Stimulated activated CD4-positive, alpha-beta T cell treated with anti-CD3 and anti-CD28 coated beads, Interleukin-1b, Interleukin-23, amount 100 ng/mL, for 24 hours (primary cell): ENCODE measurements at places on chromosomes 12 and 14.
A peak's percentile ranks its signal among the peaks of the same experiment; 100 is the strongest.

DNA sequence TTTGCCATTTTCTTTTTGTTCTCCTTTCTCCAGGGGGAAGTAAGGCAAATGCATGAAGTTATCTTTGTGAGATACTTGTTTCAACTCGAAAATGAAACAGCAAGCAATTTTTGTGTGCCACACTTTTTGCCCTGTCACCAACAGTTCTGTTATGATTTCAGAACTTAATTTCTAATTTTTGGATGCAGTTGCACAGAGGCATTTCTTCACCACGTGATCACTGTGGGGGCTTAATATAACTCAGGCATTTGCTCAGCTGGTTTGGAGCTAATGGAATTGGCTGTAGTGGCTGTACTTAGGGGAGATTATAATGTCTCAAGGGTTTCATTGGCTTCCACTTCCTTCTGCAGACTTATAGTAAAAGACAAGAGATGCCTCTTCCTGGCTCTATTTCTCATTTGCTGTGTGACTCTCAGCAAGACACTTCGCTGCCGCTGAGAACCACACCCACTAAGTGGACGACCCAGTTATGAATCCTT, 452.4 kb downstream of the RAD51B start:
- no peak for DNase-seq

DNA sequence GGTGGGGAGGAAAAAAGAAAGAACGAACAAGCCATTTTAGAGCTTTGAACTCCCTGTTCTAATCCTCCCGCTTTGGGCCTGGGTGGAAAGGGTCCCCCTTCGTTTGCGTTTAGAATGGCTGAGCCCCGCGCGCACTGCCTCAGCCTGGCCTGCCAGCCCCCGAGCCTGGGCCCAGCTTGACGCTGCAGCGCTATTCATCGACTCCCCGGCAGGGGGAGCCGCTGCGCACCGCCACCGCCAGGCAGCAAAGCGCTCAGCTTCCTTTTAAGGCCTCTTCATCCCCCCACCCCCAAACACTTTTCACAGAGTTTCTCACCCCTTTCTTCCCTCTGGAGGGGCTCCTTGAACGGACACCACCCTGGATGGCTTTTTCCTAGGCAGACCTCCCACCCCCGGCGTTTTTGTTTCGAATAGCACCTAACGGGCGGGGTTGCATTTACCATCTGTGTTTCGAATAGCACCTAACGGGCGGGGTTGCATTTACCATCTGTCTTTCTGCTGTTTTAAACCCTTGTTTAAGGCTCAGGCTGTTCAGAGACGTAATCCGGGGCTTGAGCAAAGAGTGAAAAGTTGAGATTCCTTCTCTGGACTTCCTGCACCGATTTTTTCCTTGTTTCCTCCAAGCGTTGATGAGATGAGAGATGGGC, 56.4 kb upstream of the PIWIL1 start:
- DNase-seq: peak; percentile 15

DNA sequence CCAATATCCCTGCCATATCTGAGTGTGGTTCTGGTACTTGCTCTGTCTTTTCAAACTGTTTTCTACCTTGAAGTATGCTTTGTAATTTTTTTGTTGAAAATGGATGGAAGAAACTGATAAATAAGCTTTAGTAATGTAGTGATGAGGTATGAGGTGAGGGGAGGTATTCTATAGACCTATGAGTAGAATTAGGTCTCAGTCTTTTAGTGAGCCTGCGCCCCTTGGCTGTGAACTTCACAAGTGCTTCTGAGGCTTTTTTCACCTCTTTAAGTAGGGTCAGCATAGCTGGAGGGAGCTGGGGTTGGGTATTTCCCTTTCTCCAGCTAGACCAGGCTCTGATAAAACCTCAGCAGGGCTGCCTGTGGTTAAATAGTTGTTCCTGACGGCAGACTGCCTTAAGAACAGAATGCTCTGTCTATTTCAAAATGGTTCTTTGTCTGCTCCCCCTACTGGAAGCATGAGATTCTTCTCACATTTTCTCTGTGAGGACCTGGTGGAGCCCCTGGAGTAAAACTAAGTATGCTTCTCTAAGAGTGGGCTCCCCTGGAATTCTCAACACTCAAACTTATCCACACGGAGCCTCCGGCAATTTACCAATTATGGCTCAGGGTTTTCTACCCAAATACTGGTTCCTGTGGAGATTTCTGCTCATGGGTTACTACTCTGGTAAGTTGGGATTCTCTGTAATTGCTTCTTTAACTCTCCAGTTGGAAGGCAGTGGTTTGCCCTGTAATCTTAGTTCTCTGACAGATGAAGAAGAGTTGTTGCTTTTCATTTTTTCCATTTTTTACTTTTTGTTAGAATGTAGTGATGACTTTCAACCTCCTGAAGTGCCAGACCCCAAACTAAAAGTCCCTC, 13.1 kb downstream of the KRT5 start:
- DNase-seq: no peak

DNA sequence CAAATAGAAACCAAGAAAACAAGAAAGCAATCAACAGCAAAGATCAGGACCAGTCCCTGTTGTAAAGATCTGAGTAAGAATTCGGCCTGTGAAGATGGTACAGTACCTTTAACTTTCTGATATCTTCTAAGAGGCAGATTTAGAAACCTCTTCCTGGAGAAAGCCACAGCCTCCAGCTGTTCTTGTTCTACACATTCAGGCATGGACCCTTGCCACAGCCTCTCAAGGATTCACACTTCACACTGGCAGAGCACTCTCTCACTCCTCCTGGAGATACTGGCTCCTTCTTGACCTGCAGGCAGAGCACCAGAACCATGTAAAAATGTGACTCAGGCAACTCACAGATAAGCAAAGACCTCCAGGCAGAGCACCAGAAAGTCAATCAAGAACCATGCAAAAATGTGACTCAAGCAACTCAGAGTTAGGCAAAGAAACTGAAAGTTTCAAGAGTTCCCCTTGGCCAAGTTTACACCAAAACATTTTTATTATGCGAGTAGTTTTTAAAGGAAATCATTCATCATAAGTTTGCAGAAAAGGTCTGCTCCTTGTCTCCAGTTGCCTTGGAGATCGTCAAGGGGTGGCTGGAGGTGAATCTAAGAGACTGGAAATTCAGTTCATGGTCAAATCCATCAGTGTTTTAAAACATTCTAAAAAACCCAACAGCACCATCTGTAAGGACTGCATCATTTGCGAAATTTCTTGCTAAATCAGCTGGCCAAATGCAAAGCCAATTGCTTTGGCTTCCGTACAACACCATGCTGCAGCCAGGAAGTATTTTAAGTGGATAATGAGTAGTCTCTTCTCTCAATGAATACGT, 119.3 kb upstream of the MDM1 start:
- peak; percentile 2 for DNase-seq

DNA sequence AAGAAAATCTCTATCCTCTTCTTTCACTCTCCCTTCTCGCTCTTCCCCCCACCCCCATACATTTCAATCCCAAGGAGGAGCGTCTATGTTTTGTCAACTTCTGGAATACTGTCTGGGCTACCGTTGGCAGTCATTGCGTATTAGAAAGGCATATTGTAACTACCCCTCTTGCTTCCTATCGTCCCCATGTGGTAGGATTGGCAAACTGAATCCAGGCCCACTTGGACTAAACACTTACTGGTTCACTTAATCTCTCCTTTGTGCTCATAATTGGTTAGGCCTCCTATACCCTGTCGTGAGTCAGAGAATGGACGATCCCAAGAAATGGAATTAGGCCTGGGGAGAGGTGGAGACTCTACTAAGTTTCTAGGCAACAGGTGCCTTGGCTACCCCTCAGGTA, 68.8 kb upstream of the SLC8A3 start:
- DNase-seq: no peak

DNA sequence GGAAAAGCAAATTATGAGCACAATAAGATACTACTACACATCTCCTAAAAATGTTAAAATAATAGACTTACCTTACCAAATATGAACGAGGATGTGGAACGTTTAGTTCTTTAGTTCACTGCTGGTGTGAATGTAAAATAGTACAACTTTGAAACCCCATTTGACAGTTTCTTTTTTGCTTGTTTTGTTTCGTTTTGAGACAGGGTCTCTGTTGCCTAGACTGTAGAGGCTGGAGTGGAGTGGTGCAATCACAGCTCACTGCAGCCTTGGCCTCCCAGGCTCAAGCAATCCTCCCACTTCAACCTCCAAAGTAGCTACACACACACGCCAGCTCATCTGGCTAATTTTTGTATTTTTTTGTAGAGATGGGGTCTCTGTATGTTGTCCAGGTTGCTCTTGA, 136.4 kb upstream of the FAR2 start:
- DNase-seq: no peak

DNA sequence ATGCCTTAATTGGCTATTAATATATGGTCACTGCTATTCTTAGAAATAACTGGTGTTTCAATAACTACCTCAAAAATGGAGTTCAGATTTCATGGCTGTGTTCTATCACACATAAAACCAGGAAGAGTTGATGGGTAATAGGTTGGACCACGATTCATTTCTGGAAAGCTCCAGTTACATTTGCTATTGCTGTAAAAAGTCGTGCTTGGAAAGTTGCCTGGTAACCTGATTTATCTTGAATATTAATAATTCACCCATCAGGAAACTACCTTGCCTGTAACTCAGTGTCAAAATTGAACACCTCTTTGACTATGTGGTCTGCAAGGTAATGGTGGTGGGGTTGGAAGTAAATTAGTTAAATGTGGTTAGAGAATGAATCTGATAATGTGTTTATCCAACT, 104.7 kb upstream of the IFNG-AS1 start:
- no peak for DNase-seq
